Omental fat pad (tissue), 4 donors: ENCODE measurements at places on chromosomes 4 and X. TPM values are rescaled to one million over a fixed set of nuclear protein-coding genes. Genes with fewer than 3 reads are reported as not detected.

Gene TRIM60
- total RNA-seq: not detected

Gene P2RY4
- 0.79 TPM for total RNA-seq

Gene SUPT20HL1
- total RNA-seq: not detected

Gene RASGEF1B
- 35.0 TPM for total RNA-seq

Gene PPBP
- not detected for total RNA-seq

Gene CTAG2
- not detected for total RNA-seq

Gene CLGN
- total RNA-seq: 0.47 TPM

Gene SAP30
- total RNA-seq: 28.6 TPM

Gene SORCS2
- total RNA-seq: 0.96 TPM

Gene AKAP4
- total RNA-seq: not detected

Gene GPC3
- 48.9 TPM for total RNA-seq

Gene USP17L28
- not detected for total RNA-seq

Gene SPANXA2
- total RNA-seq: not detected

Gene TRIM61
- total RNA-seq: not detected

Gene FGA
- total RNA-seq: not detected

Gene DMRTC1B
- not detected for total RNA-seq

Gene SLITRK4
- total RNA-seq: 3.9 TPM

Gene MAGEE1
- total RNA-seq: 0.94 TPM

Gene SLC10A7
- total RNA-seq: 12.9 TPM
